ENCODE measurements at places on chromosomes 1 and 21.

DNA sequence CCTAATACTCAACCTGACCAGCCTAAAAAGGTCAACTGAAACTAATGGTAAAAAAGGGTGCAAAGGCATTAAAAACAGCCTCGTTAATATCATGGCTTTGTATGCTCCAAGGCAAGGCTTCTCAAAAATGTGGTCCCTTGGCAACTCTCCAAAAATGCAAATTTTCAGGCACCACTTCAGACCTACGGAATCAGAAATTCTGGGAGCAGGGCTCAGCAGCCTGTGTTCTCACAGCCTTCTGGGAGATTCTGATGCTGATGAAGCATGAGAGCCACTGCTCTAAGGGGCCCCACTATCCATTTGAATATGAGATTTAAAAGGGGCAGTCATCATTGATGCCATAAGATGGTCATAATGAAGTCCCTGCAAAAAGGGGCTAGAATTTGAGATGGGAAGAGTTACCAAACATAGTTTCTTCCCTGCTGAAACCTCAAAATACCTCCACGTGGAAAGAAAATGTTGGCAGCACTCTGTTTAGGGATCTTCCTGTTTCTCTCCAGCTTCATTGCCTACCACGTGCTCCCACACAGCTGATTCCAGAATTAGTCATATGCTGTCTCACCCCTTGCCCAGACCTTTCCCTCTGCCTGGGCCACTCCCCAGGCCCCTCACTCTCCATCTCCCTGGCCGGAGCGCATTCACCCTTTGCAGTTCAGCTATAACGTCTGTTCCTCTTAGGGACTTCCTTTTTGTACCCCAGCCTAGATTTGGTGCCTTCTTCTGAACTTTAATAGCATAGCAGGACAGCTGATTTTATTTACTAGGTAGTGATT, 46.7 kb downstream of the PHC2 start:
- DNase-seq = peak; percentile 64

GRCh38 chr1:202367271-202367670, 18.8 kb downstream of the PPP1R12B start:
- DNase-seq = no peak

DNA sequence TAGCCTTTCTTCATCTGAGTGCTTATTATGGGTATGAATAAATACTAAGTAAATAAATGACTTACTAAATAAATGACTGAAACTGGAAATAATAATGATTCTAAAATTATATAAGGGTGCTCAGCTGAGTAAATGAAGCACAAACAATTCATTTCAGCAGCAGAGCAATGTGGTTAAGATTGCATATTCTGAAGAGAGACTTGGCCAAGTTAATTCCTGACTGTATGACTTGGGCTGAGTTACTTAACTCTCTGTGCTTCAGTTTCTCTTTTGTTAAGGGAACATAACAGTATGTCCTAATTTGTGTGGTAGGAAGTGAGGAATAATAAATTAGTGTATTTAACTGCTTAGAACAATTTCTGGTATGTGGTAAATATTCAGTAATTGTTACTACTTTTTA, 19.1 kb downstream of the AGL start:
- DNase-seq = no peak

GRCh38 chr1:160398823-160399222, 1.5 kb upstream of the VANGL2 start:
- DNase-seq = no peak

- DNase-seq = no peak
Measured at GRCh38 chr1:117286145-117286544, 75.4 kb upstream of the VTCN1 start.

Measured in CD14-positive monocyte (primary cell).